NCI-H1092 treated with DMSO at 0.1 percent for 48 hours (cell line): ENCODE measurements at places on chromosomes 2 and 18.

DNA sequence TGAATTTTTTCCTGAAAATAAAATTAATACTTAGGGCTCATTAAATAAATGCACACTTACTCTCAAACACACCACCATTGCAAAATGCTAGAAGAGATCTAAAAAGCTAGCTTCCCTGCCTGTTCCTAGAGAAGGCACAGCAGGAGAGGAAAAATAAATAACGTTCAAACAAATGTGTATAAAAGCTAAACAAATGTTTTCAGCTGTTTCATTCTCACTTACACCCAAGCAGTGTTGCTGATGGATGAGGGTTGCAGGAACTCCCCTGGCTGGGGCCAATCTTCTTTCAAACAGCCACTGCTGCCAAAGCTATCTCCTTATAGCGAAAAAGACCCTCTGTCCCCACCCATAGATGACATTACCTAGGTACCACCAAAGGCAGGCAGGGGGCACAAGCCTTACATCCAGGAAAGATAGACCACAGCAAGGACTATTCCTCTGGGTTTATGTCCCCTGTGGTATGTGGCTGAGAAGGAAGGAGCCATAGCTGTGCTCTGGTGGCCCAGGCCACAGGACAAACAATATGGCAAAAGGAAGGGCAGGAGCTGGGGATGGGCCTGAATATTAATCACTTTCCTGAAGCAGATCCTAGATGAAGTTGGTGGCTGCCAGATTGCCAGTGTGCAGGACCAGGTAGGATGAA is 214.6 kb downstream of the TTC32 start:
- no peak for DNase-seq

- peak; percentile 76 for DNase-seq
These were observed 96.2 kb upstream of the ZNF532 start for GRCh38 chr18:58768293-58768974.

- DNase-seq = no peak
These were observed 497.2 kb upstream of the ZEB2 start for GRCh38 chr2:145017149-145017548.

- DNase-seq = no peak
These were observed 58.9 kb upstream of the STON1 start for GRCh38 chr2:48471048-48471474.

- peak; percentile 17 for DNase-seq
These were observed 4.6 kb downstream of the PROC start for GRCh38 chr2:127422559-127423477.

DNA sequence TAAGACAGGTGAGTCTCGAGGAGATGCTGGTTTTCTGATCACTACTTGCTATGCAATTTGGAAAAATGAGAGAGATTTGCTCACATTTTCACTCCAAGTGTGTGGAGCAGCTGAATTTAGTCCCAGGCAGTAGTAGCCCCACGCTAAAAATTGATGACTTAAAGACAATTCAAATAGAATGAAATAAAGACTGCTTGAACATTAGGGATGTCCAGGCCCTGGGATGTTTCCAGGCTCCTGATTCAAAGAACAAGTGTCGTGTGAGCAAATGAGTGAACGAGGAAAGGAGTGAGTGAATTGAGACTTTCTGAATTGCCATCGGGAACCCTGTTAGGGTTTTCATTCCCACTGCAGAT is 37.3 kb upstream of the MRPL19 start:
- DNase-seq = no peak

GRCh38 chr2:221455214-221455613 is 116.9 kb downstream of the EPHA4 start:
- DNase-seq = no peak

DNA sequence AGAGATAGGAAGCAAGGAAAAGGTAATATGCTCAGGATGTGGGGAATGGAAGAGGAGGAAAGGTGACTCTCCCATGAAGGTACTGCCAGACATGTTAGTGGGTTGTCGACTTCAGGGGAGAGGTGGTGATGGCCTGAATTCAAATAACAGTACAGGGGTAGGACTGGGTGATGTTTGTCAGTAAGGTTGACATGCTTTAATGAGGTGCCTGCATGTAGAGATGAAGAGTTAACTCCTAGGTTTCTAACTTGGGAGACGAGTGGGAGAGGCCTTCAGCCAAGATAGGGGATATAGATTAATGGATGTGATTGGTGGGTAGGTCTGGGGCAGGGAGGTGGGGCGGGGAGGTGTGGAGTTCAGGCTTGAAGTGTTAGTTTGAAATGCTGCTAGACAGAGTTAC is 2.6 kb downstream of the NAPG start:
- DNase-seq = no peak

- no peak for DNase-seq
These were observed 239.1 kb downstream of the HDAC4 start for GRCh38 chr2:239161711-239162140.

DNA sequence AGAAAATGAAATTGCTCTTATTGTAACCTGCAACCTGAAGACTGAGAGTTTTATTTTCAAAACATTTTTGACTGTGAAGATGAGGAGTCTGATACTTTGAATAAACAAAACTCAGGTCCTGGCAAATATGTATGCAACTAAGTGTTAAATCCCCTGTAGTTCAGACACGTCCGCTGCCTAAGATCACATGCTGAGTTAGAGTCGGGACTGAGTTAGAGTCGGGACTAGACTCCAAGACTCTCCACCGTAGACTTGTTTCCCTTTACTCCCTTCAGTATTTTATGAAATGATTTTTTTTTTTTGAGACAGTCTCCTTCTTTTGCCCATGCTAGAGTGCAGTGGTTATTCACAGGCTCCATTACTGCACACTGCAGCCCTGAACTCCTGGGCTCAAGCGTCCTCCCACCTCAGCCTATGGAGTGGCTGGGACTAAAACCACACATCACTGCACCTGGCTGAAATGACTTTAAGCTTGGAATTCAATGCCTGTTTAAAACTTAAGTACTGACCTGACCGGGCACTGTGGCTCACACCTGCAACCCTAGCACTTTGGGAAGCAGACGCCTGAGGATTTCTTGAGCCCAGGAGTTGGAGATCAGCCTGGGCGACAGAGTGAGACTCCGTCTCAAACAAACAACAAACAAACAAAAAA is 28.0 kb upstream of the PMAIP1 start:
- DNase-seq = no peak

DNA sequence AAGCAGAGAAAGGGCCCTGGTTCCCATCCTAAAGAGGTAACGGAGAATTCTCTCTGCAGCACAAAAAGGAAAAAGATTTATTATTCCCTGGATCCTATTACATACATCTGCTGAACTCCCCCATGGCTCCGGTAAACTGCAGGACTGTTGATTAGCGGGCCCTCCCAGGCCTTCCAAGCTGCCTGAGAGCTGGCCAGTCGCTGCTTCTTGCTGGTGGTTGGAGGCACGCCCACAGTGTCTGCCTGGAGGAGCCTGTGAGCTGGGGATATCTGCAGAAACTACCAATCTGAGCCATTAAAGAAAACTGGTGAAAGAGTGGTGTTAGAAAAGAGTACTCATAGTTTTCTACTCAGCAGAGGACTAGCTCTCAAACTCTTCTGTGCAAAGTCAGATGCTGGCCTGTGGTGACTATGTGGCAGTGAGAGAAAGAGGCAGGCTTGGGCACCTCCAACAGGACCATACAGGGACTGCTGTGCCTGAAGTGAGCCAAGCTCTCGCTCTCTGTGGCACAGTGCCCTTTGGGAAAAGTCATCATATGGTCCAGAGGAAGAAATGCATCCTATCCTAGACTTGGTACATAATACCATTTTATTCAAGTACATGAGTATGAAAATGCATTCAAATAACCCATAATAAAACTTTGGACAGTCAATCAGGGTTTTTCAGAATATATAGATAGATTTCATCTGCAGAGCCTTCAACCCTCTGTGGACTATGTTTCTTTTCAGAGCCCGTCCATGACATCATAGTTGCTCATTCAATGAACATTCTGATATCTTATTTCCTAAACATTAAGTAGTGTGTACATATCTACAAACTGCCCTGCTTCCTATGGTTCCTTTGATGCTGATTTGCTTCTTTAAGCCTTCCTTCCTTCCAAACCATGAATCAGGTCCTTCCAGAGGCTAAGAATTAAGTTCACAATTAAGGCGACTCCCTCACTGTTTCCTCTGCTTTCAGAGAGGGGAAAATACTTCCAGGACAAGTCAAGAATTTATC is 242.0 kb upstream of the LYPD1 start:
- no peak for DNase-seq

- no peak for DNase-seq
These were observed 165.1 kb downstream of the RPIA start for GRCh38 chr2:88856409-88857135.

GRCh38 chr2:144570566-144570965 is 50.6 kb upstream of the ZEB2 start:
- no peak for DNase-seq

- DNase-seq = no peak
These were observed 87.0 kb upstream of the ITGA6 start for GRCh38 chr2:172340394-172340793.

- DNase-seq = no peak
These were observed 4.7 kb downstream of the SEPTIN2 start for GRCh38 chr2:241320394-241320793.

- DNase-seq = no peak
These were observed 46.8 kb upstream of the ACTR3 start for GRCh38 chr2:113842919-113843736.

- no peak for DNase-seq
These were observed 81.2 kb upstream of the STK17B start for GRCh38 chr2:196252408-196253115.

DNA sequence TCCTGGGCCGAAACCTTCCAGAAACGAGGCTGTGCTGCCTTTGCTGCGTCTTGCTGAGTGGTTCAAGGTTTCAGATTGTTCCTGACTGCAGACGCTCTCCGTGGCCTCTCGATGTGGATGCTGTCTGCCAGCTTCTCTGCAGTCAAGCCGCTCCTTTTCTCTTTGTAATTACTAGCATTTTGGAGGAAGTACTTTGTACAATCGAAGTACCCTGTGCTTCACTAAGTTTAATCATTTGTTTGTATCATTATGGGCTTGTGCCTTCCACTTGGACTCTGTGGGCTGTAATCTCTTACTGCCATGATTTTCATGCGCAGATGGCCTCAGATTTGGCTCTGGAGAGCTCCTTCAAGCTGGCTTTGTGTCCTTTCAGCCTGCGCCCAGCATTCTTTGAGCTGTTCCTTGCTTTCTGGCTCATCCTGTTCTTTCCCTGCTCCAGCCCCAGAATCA is 49.3 kb downstream of the TRAF3IP1 start:
- DNase-seq = no peak

DNA sequence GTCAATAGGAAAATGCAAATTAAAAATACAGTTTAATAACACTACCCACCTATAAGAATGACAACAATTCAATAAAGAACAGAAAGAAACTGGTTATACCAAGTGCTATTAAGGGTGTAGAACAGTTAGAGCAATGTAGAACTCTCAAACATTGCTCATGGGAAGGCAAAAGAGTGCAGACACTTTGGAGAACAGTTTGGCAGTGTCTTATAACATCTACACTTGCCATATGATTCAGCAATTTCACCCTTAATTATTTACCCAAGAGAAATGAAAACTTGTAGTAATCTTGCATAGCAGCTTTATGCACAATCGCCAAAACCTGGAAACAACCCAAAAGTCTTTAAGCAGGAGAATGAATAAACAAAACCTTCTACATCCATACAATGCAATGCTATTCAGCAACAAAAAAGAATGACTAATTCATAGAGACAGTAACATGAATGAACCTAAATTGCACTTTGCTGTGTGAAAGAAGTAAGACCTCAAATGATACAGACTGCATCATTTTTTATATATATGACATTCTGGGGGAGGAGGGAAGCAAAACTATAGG is 455.2 kb downstream of the THSD7B start:
- DNase-seq = no peak

GRCh38 chr2:54855434-54855833 is 132.0 kb downstream of the EML6 start:
- DNase-seq = no peak

- no peak for DNase-seq
These were observed 104.0 kb downstream of the HIBCH start for GRCh38 chr2:190215620-190216019.

DNA sequence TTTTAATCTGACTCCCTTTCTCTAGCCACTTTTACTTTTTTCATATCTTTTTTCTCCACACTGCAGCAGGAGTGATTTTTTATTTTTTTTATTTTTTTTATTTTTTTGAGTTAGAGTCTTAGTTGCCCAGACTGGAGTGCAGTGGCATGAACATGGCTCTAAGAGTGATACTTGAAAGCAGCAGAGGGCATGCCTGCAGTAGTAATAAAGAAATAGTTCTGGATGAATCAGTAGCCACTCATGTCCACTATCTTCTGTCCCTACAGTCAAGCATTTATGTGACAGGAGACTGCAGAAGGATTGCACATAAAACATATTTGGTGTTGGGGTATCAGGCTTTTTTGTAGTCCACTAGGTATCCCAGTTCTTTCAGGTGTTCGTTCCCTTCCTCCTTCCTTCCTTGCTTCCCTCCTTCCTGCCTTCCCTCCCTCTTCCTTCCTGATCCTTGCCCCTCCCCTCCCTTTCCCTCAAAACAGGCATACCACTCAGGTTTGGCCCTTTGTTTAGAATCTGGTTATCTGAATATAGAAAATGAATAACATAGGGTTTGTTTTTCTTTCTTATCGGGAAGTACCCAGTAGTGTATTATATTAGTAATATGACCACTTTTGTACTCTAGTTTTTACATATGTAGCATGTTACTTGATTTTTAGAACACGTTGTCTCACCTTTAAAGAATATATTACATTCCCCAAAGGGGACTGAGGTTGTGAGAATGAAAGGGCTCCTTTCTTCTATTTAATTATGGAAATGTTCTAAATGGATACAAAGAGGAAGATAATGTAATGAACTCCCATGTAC is 23.5 kb downstream of the MIB1 start:
- no peak for DNase-seq

- DNase-seq = no peak
These were observed 42.5 kb upstream of the ACADL start for GRCh38 chr2:210267698-210268097.

DNA sequence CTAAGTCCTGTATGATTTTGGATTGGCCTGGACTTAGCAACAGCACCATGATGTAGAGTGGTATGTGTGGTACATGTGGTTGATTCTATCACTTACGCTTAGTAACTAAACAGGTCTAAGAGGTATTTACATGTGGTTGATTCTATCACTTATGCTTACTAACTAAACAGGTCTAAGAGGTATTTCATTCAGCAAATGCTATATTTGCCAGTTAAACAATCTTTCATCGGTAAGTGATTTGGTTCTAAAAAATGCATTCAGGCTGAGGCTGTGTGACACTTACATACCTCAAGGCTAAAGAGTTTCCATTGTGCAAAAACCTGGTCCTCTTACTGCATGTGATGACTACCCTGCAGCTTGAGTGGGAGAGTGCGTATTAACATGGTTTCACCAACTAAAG is 13.1 kb downstream of the EIF4E2 start:
- no peak for DNase-seq

DNA sequence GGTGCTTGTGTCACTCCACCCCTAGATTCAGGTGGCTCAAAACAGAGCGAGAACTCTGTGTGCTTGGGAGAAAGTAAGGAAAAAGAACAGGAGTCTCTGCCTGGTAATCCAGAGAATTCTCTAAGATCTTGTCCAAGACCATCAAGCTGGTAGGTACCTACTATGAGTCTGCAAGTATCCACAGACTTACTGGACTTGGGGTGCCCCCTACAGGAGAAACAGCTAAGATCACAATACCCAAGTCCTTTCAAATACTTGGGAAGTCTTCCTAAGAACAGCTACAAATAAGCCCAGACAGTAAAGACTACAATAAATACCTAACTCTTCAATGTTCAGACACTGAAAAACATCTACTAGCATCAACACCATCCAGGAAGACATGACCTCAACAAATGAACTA is 1143.6 kb upstream of the ACVR2A start:
- no peak for DNase-seq

GRCh38 chr2:144453486-144454158 is 66.3 kb downstream of the ZEB2 start:
- no peak for DNase-seq

GRCh38 chr18:44732238-44732563 is 51.5 kb downstream of the SETBP1 start:
- DNase-seq = no peak
